Frontal cortex (tissue), 4 donors: ENCODE measurements at places on chromosomes 6 and 20. TPM values are rescaled to one million over a fixed set of nuclear protein-coding genes. Genes with fewer than 3 reads are reported as not detected.

The SIRPB1 gene
- total RNA-seq = 0.41 TPM

The HLA-DMA gene
- total RNA-seq = 0.82 TPM

The GTSF1L gene
- not detected for total RNA-seq

The SNAI1 gene
- total RNA-seq = not detected

The MUC21 gene
- not detected for total RNA-seq

The ID4 gene
- total RNA-seq = 123 TPM
